ENCODE measurements at places on chromosomes 6 and 20.
A peak's percentile ranks its signal among the peaks of the same experiment; 100 is the strongest.

DNA sequence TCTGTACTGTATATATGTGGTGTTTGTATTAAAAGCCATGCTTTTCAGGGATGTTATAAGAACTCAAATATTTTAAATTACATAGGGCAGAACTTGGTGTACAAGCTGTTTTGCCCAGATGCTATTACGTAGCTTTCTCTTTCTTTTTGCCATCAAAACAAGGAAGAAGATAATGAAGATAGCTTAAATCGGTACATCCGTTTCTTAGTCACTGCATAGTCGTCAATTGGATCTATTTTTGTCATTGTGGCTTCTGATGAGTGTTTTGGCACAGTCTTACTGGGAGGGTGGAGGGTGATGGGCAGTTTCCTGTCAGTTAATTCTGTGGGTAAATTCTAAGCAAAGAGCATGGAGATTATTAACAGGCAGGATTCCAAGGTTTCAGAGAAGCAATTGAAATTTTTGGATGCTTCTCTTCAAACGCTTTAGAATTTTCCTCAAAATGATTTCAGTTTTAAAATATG lies 649.1 kb upstream of the GJE1 start:
- DNase-seq, result no peak

GRCh38 chr20:46207793-46208192 lies 89.7 kb downstream of the CD40 start:
- no peak for DNase-seq

- no peak for DNase-seq
These were observed 621.5 kb downstream of the TENT5A start for GRCh38 chr6:81130969-81131368.

GRCh38 chr6:72941751-72942150 lies 283.5 kb downstream of the KHDC1L start:
- DNase-seq, result no peak

DNA sequence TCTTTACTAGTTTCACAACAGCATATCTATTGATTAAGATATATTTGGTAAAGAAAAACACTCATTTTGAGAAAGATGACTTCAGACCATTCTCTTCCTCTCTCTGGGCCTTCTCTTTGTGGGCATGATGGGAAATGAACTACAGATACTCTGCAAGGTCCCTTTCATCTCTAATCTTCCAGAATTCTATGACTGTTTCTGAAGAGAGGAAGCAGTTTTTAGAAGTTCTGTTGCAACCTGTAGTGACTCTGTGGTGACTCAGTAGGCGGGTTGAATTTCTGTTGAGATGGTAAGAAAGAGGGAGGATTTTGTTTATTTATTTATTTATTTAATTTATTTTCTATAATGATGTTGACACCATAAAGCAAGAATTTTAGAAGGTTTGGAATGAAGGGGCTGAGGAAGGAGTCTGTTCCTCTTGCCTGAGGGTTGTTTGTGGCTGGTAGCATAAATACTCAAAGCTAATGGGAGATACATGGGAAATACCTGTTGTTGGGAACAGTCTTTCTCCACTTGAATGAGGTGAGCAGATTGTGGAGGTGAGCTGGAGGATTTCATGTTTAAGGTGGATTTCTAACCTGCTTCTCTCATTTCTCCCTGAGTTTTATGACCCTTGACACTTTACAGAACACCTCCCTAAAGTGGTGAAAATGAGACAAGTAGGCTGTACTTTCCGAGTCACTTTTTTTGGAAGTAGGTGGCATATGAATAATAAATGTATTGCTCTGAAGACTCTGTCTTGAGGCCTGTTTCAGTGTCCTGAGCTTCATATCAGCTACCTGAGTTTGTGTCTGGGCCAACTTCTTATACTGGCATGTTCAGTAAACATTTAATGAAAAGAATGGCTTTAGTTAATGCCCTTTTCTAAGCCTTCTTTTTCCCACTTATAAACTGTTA lies 15.0 kb downstream of the ACSS2 start:
- DNase-seq, result no peak

GRCh38 chr20:11807054-11808048 lies 110.3 kb upstream of the BTBD3 start:
- DNase-seq, result no peak

DNA sequence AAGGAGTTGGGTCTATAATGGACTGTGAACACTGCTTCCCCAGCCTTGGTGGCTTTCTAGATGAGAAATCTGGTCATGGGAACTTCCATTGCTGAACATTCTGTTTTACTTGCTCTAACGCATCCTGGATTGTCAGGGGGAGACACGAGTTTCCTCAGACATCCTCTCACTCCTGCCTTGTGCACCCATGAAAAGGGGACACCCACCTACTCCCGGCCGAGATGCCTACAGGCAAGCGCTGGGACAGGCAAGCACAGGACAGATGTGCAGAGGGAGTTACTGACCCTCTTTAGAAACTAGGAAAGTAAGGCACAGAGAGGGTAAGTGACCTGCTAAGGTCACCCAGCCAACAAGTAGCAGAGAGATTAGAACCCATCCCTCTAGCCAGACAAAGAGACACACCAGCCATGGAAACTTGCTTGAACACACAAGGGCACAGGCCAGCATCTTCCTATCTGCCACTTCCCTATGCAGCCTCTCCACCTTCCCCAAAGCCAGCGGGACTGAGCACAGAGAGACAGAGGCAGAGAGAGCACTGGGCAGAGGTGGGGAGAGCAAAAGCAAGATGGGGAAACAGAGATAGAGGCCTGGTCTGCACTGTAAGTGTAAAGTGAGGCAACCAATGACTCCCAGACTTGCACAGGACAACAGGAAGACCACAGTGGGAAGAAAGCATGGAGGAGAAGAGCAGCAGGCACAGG lies 845 bp upstream of the SFTA2 start:
- no peak for DNase-seq

- no peak for DNase-seq
These were observed 19.8 kb downstream of the FKBP5 start for GRCh38 chr6:35668744-35669450.

DNA sequence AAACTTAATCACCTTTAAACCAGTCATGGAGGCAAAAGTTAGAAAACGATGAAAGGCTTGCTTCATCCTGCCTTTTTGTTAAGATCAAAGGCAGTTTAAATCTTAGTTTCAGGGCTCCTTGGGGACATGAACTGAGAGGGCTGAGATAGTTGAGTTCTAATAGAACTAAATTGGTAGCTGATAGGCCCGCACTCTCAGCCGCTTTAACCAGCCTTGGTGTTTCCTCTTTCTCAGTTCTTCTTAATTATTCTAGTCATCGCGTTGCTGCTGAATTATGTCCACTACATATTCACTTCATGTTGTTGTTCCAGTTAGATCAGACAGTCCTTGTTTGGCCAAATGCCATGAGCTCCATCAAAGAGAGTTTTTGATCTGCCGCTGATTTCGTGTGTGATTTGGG lies 72.5 kb downstream of the ANKS1A start:
- no peak for DNase-seq

DNA sequence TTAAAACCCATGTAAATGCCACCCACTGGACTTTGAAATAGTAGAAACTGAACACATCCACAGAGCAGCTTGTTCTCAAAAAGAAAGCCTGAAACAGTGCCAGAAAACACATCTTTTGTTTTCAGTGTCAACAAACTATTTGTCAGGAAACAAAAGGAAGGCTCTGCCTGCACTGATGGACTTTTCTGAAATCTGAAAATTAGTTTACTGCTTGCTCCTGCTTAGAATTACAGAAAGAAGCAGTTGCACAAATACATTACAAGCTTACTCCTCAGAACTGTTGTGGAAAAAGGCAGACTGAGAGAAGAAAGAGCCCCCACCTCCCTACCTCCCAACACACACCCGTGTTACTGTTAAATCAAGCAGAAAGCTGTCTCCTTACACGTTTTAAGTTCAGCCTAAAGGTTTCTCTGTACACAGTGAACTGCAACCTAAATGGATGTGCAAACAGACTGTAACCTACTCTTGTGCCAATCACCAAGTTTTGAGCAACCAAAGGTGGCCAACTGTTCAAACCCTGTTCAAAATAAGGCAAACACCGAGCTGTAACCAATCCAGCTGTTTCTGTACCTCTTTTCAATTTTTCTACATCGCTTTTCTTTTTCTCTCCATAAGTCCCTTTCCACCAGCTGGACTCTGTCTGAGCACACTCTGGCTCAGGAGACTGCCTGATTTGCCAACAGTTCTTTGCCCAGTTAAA lies 43.7 kb downstream of the FRK start:
- no peak for DNase-seq

DNA sequence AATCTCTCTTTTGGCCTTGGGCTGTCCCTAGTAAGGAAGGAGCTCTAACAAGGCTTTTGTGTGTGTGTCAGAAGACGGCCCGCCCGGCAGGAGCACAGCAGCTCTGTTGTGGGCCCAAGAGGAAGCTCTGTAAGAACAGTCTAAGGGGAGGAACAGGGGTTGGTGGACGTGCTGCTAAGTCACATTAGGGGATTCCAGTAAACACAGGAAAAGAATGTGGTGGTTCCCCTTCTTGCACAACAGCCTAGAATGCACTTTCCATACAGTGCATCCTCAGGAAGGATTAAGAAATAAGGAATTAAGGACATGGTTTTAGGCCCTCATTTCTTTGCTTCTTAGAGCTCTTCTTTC lies 114.5 kb downstream of the RNF144B start:
- DNase-seq, result peak; percentile 20

DNA sequence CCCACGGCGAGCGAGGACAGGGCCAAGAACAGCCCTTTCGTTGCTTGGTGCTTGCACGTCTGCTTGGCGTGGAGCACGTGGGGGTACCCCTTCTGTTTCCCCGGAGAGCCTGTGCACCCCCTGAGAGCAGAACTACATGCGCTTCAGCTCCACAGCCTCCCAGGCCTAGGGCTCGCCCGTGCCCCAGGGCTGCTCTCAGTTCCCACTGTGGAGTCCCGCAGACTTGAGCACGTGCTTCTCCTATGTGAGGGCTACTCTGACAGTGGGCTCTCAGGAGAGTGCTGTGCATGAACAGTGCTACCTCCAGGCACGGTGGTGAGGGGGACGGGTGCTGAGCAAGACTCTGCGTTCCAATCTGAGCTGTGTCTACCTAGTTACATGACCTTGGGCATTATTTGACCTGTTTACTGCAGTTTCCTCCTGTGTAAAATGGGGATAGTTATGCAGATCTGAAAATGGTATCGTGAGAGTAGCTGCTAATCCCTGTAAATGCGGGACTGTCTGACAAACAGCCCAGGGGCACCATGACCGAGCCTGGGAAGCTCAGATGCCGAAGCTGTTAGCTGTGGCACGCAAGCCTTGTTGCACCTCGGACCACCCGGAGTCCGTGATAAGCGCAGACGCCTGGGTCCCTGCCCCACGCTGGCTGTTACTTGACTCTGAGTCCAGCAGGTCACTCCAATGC lies 82.4 kb downstream of the IRF4 start:
- no peak for DNase-seq

GRCh38 chr6:157621406-157621805 lies 201.6 kb upstream of the SNX9 start:
- DNase-seq, result no peak

GRCh38 chr20:20338133-20338730 lies 29.7 kb upstream of the INSM1 start:
- no peak for DNase-seq

GRCh38 chr6:17015144-17015543 lies 86.7 kb upstream of the STMND1 start:
- DNase-seq, result no peak

DNA sequence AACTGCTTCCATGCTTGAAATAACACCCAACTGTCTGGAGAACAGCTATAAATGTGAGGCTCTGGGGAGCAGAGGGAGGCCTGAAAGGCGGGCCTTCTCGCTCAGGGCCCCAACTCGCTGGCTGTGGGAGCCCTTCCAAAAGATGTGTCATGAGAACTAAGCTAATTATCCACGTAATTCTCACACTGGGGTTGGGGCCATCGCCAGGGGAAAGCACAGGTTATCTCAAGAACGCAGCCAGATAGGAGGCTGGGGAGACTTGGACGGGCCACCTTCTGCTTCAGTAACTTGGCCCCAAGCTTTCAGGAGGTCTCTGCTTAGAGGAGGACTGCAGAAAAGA lies 1.6 kb downstream of the PXDC1 start:
- DNase-seq, result peak; percentile 54

DNA sequence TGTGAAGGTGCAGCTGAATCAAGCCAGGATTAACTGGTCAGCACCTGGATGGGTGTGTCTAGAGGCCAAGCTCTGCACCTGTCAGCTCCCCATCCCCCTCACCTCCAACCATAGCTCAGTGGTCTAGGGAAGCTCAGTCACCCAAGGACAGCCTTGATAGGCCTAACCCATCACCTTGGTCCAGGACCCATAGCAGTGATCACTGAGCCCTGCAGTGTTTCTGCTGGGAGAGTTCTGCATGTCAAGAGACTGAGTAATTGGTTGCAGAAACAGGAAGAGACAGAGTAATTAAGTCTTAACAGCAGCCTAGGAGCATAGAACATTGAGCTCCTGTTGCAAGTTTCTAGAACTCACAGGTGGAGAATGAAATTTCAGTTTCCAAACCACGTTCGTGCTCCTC lies 18.7 kb upstream of the RALGAPB start:
- no peak for DNase-seq
